ENCODE measurements at places on chromosomes 12 and 14.

DNA sequence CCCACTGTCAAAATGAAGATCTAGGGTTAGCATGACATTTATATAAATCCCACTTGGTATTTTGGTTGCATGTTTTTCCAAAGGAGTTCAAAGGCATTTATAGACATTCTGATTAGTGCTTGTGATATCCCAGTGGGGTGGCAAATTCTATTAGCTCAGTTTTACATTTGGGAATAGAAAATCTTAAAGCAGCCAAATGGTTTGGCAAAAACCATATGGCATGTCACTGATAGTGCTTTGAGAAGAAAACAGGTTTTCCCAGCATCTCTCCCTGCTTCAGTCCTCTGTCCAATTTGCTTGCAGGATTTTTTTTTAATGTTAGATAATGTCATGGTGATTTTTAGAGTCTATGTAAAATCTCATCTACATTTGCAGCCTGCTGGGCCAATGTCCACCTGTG, 225.1 kb upstream of the DIO3 start:
- DNase-seq, result no peak

DNA sequence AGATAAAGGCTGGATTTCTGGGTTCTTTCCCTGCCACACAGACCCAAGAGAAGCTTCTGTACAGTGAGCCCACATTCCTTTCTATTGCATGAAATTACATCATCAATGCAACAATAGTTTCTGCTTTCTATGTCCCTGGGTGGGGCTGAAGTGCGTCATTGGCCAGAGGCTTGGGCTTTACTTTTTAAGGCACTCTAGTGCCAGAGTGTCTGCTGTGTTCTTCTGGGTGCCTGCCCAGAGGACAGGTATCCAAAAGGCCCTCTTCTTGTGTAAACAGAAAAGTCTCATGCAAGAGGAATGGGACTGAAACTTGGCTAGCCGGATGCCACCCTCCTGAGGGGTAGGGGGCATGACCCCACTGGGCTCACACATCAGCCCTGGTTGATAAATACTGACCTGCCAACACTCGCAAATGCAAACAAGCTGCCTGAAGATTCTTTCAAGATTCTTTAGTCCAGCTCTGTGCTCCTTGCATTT, 5.9 kb downstream of the KRT86 start:
- no peak for DNase-seq

DNA sequence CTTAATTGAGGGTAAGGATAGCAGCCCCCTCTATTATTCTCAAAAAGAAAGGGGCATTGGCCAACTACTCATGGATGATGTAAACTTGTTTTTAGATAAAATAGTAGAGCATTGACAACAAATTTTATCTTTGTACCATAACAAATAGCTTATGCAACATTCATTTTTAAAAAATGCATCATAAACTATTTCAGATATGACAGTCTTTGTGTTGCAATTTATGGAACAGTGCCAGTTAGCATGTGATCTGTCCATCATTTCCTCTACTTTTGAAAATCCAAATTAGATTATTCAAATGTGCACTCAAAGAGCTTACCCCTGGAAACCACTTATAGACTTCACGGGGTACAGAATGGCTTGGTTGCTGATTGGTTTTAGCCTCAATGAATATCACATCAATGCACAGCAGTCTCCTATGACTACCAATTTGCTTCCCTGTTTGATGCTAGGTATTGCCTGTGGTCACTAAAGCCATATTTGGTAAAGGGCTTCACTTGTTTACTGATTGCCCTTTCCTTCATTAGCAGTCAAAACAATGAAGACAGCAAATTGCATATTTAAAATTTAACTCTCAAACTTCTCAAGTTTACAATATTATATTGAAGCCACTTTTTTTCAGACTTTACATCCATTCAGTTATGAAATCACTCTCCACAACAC, 274.9 kb upstream of the MGAT4C start:
- no peak for DNase-seq

- no peak for DNase-seq
Measured at GRCh38 chr14:61065656-61066055, 84.6 kb downstream of the SLC38A6 start.

- DNase-seq, result no peak
Measured at GRCh38 chr12:10220398-10221077, 7.9 kb downstream of the GABARAPL1 start.

- DNase-seq, result no peak
Measured at GRCh38 chr12:19912991-19913390, 455.3 kb upstream of the PDE3A start.

DNA sequence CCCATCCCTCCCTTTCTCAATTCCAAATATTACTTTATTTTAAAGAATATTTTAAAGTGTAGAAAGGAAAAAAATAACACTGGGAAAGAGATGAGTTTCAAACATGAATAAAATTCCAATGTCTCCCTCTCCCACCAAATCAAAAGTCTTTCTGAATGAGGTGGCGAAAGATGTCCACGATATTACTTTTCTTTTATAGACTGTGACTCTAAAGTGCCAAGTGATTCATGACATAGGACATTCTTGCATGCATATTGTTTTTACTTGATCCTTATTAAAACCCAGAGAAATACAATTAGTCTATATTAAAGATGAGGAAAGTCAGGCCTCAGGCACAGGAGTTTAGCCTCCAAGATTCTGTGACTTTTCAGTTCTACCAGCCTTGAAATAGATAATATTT, 16.0 kb upstream of the LUM start:
- no peak for DNase-seq

DNA sequence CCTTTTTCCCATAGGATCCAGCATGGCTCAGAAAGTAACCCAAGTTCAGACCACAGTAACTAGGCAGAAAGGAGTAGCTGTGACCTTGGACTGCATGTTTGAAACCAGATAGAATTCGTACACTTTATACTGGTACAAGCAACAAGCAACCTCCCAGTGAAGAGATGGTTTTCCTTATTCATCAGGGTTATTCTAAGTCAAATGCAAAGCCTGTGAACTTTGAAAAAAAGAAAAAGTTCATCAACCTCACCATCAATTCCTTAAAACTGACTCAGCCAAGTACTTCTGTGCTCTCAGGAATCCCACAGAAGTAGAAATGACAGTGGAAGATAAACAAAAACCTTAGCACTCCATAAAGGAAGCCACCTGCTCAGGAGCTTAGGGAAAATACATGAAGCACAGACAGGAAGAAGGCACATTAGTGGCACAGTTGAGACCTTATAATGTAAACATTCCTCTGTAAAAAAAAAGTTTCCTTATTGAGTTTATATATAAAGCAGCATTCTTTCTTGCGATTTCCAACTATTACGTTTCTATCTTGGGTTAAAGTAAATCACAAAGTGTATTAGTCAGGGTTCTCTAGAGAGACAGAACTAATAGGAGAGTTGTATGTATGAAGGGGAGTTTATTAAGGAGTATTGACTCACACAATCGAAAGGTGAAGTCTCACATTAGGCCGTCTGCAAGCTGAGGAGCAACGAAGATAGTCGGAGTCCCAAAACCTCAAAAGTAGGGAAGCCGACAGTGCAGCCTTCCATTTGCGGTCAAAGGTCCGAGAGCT, 398.4 kb downstream of the DAD1 start:
- no peak for DNase-seq

- DNase-seq, result no peak
Measured at GRCh38 chr12:75900226-75900625, 131.3 kb downstream of the PHLDA1 start.
